ENCODE measurements at places on chromosomes 12 and 14.

DNA sequence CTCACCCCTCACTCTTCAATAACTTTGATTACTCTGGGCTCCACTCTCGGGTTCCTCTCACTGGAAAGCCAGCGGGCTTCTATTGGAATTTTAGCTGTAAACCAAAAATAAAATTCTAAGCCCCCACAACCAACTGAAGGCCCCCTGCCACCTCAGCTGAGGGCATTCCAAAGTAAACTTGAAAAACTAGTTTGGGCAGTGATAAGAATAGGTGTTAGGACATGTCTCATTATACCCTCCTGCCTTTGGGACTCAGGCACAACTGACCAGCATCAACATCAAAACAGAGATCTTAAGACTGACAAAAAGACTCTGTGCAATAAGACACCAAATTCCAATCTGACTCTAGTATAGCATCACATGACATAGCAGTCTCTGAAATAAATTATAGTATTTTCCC lies 11.9 kb upstream of the TSPAN9 start:
- no peak for DNase-seq

GRCh38 chr14:102949801-102950451 lies 27.5 kb downstream of the AMN start:
- DNase-seq = no peak

GRCh38 chr14:27715561-27715960 lies 1051.0 kb upstream of the FOXG1 start:
- DNase-seq = no peak

DNA sequence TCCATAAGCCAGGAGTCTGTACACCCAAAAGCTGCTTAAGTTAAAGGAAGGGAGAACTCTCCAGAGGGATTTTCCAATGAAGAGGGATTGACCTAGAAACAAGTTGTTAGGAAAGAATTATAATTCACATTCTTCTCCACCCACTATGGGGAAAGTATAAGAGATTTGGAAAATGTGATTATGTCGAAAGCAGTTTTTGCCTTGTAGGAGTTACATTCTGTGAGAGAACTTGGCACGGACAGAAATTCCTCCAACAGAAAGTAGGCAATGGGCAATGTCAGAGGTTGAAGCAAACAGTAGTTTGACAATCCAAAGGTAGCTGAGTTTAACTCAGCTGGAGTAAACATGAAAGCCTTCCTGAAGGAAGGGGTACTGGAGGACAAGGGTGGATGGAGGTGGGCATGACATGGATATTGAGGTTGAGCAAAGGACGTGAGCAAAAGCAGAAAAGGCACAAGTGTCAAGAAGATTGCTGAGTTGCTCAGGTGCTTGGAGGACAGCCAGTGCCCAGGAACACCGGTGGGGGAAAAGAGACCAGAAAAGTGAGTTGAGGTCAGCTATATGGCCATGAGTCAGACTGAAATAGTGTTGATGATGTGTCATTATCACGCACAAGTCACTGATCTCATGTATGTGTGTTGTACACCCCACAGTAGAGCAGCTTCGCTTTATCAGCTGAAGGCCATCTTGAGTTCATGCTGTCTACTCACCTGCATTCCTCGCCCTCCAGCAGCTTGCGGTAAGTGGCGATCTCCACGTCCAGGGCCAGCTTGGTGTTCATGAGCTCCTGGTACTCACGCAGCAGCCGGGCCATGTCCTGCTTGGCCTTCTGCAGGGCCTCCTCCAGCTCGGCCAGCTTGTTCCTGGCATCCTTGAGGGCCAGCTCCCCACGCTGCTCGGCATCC lies 4.0 kb downstream of the KRT5 start:
- DNase-seq = no peak

Data from activated CD8-positive, alpha-beta T cell treated with anti-CD3 and anti-CD28 coated beads for 36 hours (primary cell).